ENCODE measurements at places on chromosomes 5 and 9.

GRCh38 chr5:65061974-65062353 lies 293.2 kb downstream of the CWC27 start:
- DNase-seq: no peak

DNA sequence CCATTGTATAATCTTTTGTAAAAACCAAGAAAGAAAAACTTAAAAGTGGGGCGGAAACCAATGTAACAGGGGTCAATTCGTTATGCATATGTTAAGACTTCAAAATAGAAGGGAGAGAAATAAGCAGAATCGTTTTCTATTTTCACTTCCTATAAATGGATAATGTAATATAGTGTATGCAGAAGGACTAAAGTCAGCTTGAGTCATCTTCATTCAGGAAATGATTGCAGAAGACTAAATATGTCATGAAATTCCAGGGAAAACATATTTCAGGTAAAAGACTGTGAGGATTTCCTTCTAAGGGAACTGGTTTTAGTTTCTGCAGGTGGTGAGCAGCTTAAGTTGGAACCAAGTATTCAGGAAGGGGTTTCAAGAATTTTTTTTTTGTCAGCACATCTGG lies 753.3 kb downstream of the IRX1 start:
- DNase-seq: no peak

- DNase-seq: no peak
Observed at GRCh38 chr5:141945511-141946051, 12.4 kb downstream of the PCDH12 start.

DNA sequence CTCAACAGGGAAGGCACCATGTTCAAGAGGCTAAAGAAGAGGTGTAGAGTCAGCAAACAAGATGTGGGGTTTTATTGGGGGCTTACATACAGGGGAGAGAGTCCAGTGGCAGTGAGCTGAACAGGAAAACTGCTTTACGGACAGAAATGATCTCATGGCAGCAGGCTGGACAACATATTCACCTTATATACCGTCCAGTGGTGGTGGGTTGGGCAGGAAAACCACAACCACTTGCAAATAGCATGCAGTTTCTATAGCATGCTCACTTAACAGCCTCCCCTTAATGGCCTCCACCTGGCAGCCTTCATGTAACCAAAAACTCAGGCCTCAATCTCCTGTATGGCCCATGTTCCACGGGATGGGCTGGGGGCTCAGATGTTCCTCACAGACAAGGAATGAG lies 5.4 kb downstream of the TNFSF8 start:
- no peak for DNase-seq

GRCh38 chr5:15933259-15934207 lies 246.1 kb downstream of the MARCHF11 start:
- DNase-seq: no peak

Data from fibroblast of lung (primary cell).